D721Med (cell line): ENCODE measurements at places on chromosomes 7 and 10.

- DNase-seq: no peak
Measured at GRCh38 chr7:100598425-100598824, 3.7 kb upstream of the PCOLCE start.

GRCh38 chr7:131265227-131265626, 62.4 kb upstream of the MKLN1 start:
- no peak for DNase-seq

GRCh38 chr10:11165591-11166543, 148.2 kb downstream of the CELF2 start:
- no peak for DNase-seq

- DNase-seq: no peak
Measured at GRCh38 chr7:23710000-23710399, at the start of gene STK31. TSS of gene STK31 (plus strand) at chr7:23710219. CDS start at chr7:23710286, 67 bp downstream.

DNA sequence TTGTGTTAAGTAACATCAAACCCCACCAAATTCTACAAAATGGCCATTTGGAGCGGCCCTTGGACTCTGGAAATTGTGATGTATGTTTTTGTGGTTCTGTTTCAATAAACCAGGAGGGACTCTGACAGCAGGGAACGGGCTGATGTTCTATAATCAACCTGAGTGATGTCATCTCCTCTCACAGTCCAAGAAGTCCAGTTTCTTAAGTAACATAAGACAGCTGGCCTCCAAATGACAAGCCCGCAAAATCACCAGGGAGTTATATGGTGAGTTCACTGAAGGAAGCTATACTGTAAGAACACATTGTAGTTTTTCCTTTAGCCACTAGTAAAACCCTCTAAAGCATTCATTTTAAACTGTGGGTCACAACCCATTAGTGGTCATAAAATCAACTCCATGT, 34.0 kb downstream of the GOT1 start:
- DNase-seq: no peak

- no peak for DNase-seq
Measured at GRCh38 chr7:104836976-104837375, 177.0 kb upstream of the KMT2E start.

DNA sequence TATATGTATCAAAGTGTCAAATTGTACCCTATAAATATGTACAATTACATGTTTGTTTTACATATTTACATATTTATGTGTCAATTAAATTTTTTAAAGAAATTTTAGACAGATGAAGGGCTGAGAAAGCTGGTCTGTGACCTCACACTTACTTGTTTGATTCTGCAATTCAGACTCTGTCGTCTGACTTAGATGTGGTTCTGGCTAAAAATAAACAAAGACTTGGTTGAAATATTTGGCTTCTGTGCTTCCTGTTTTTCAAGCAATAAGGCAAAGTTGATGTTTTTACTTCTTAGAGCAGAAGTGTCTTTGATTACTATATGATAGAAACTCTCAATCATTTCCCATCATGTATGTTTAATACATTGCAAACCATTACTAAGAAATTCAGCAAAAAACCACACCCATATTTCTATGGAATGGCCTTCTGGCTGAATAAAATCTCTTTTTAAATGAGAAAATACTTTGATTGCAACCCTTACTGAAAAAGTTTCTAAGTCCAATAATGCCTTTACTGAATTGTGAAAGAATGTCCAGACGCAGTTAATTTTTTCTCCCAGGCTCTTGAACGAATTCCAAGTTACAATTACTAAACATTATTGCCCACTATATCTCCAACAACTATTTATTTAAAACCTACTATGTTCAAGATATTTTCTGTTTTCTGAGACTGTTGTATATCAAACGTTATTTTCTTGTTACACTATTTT, 59.5 kb upstream of the PRKG1 start:
- no peak for DNase-seq

DNA sequence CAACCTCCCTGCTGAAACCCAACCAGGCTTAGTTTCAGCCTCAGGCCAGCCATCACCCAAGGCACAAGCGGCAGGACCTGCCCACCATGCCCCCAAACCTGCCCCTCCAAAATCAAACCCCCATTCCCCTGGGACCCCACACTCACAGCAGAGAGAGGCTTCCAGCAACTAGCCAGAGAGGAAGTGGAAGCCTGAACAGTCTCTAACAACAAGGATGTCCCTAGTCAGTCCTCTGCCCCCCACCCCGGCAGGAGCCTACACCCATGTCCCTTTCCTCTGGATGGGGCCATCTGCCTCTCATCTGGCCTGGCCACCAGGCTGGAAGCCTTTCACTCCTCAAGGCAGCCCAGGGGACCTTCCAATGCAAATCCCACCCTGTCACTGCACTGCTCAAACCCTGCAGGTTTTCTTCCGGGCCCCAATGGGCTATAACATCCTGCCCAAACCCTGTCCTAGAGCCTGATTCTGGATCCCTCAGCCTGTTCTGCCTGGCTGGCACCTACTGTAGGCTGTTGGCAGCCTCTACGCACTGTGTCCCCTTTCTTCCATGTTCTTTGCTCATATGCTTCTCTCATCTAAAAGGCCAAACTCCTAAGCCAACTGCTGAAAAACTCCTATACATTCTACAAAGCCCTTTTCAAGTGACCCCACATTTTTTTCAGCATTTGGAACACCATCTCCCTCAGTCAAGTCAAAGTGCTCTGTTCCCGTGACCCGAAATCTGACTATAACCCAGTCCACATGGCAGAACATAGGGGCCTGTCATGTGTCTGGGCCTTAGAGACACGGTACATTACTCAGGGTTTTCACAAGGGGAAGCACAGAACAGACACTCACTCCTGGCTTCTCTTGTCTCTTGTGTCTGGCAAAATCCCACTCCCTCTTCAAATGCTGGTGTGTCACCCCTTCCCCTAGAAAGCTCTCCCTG, 253.3 kb downstream of the TNS3 start:
- DNase-seq: no peak

DNA sequence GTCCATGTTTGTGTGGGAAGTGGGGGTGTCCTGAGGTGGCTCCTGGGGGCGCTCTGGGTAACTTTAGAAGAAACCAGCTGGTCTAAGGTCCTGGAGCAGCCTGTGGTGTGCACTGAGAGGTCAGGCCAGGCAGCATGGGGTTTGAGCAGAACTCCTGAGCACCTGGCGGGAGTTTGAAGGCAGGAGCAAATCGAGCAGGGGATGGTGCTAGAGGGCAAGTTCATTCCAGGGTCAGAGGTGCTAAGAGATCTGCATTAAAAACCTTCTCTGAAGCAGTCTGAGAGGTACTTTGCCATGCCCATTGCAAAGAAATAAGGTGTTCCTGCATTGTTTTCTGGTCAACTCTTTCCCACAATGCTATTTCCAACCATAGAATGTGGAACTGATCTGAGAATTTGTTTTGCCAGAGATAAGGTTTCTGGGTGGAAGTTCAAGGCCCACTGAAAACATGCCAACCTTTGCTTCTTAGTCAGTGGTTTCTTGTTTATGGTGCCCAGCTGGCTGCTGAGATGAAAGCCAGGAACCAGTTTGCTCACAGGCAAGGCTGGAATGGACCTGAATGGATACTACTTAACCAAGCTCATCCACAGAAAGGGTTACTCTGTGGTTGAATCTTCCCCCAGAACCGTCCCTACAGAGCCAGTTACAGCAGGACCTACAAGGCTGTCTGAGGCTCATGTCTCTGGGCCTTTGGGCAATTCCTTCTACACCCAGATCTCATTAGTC, 136.3 kb upstream of the TMEM72 start:
- no peak for DNase-seq
